ENCODE measurements at places on chromosomes 1 and 21.

DNA sequence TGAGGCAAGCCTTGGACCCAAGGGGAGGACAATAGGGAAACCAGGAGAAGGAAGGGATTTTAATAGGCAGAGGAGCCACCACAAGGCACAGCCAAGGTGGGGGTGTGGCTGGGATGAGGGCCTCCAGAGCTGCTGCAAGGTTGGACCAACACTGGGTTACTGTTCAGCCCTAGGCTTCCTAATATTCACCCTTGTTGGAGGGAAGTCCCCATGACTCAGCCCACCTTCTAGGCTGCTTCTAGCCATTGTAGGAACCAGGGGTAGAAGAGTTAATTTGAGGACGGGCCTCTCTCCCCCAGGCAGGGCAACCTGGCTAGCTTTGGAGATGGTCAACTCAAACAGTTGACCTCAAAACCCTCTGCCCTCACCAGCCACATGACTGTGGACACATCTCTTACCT lies 59.5 kb downstream of the KCNN3 start:
- no peak for DNase-seq

- no peak for DNase-seq
These were observed 484.8 kb downstream of the PTPRC start for GRCh38 chr1:199123615-199124014.

DNA sequence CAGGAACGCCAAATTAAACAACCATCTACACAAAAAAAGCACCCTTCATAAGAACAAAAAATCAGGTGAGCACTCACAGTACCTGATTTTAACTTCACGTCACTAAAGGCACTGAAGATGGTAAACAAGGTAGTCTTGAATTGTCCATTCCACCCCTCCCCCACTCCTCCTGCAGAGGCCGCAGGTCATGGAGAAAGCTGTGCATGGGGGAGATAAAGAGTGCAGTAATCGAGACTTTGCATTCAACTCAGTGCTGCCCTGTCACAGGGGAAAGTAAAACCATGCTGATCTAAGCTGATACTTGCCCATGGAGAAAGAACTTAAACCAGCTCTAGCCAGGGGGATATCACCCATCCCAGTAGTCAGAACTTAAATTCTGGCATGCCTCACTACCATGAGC lies 61.4 kb upstream of the LRIF1 start:
- no peak for DNase-seq

DNA sequence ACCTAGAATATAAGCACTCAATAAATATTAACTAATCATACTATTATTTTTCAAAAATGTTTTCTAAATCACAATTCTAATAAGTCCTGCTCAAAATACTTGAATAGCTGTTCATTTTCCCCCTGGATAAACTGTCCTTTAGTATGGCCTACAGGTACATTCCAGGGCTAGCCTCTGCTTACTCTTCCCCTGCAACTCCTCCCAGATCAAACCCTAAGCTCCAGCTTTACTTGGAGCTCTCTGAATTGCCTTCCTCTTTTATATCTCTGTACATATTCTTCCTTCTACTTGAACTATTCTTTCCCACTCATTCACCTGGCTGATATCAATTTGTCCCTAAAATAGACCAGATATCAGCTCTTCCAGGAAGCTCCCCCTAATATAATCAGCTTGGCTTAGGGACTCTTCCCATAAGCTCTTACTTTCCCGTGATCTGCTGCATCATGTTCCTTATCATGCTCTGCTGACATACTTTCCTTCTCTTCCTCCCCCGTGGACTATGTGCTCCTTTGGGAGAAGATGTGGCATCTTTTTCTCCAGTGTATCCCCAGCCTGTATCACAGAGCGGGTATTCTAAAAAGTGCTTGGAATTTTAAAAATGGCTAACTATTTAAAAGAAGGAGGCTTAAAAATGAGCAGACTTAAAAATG lies 43.1 kb upstream of the PIGC start:
- no peak for DNase-seq

GRCh38 chr1:54668567-54668966 lies 27.0 kb downstream of the MROH7 start:
- DNase-seq, result no peak

DNA sequence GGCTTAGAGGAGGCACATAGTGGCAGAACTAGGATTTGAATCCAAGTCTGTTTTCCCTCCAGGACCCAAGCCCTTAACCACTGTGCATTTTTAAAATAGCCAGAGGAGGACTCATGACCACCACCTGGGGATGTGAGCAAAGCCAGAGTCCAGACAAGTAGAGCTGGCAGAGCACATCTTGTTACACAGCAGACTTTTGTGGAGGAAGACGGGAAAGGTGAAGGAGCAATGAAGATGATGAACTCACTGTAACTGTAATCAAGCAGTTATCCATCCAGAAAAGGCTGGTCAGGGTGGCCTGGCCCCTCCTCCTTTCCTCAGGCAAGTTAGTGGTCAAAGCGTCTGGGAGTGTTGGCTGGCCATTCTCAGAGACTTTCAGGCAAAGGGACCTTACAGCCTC lies 50.9 kb downstream of the SLC44A3 start:
- DNase-seq, result no peak

DNA sequence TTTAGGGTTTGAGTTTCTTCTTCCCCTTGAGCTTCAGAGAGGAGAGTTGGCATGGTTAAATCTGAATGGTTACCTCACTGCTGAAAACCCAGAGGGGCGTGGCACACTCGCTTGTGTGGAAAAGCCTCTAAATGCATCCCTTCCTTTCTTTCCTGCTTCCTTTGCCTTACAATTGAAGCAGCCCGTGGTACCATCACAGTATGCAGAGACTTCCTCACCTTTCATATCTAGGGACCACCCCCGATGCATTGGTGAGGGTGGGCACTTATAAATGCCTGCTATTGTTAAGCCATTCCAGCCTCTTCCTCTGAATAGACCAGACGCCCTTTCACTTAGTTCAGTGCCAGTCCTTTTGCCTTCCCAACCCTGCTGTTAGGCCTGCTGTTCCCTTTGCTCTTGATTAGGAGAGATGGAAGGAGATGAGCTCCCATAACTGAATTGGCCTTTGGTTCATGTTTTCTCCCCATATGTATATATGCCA lies 21.9 kb upstream of the LAX1 start:
- no peak for DNase-seq

GRCh38 chr1:113812661-113813135 lies 422 bp upstream of the RSBN1 start:
- no peak for DNase-seq

- DNase-seq, result no peak
These were observed 450.3 kb upstream of the ZP4 start for GRCh38 chr1:238340989-238341388.

- DNase-seq, result no peak
These were observed 96.6 kb downstream of the RAVER2 start for GRCh38 chr1:64841330-64842065.

GRCh38 chr1:66599346-66599745 lies 65.4 kb downstream of the SGIP1 start:
- DNase-seq, result no peak

DNA sequence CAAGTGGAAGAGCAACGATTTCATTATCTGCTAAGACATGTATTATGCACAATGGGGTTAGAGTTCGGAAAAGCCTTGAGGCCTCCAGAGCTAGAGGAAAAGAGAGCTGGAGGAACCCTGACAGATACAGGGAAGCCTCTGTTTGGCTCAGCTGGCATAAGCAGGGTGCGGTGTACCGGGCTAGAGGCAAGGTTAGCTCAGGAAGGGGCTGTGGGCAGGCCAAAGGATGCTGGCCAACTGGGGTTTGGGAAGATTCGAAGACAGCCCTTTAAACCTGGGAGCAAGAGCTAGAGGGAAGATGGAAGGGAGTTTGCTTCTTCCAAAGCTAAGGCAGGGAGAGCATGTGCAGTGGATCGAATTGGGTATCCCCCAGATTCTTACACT lies 107.6 kb upstream of the TLR5 start:
- DNase-seq, result no peak

GRCh38 chr1:218525031-218525430 lies 179.9 kb downstream of the TGFB2 start:
- no peak for DNase-seq

DNA sequence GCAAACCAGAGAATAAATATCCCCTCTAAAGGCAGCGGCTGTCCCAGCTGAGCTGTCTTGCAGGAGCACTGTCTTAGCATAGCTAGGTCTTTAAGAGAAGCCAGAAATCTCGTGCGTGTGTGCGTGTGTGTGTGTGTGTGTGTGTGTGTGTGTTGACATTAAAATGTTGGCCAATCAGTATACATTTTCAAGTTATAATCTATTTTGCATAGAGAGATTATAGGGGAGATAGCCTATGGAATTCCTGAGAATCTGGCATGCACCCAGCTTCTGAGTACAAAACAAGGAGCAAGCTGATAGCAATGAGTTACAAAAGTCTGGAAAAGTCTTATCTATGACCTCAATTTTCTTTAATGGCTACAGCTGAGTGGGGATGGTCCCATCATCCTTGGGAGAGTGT lies 17.7 kb downstream of the METTL13 start:
- DNase-seq, result no peak

DNA sequence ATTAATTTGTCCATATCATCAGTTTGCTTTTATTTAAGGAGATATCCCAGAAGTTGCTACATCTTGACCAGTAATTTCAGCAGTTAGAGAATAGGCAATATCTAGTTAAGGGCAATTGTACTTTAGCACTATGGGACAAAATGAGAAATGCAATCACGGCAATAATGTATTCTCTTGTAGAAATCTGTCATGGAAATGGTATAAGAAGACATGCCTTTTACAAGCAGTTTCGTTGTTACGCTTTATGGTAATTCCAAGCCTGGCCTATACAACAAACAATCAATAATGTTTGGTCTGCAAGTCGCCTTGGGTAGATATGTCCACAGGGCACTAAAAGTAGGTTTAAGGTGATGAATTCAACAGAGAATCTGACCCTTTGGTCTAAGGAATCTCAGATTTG lies 1.2 kb upstream of the NOS1AP start:
- DNase-seq, result no peak

GRCh38 chr1:52904927-52905698 lies 16.4 kb downstream of the ECHDC2 start:
- DNase-seq, result no peak

GRCh38 chr1:109298666-109299557 lies 7.9 kb downstream of the MYBPHL start:
- no peak for DNase-seq

DNA sequence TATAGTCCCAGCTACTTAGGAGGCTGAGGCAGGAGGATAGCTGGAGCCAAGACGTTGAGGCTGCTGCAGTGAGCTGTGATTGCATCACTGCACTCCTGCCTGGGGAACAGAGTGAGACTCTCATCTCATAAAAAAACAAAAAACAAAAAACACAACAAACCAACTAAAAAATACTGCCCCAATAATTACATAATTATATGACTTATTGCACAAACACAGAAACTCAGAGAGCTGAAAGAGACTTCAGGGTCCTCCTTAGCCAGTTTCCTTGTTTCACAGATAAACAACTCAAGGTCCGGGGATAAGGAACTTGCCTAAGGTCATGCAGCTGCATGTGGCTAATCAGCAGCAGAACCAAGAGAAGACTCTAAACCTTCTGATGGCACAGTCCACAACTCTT lies 11.9 kb downstream of the EXTL2 start:
- no peak for DNase-seq

DNA sequence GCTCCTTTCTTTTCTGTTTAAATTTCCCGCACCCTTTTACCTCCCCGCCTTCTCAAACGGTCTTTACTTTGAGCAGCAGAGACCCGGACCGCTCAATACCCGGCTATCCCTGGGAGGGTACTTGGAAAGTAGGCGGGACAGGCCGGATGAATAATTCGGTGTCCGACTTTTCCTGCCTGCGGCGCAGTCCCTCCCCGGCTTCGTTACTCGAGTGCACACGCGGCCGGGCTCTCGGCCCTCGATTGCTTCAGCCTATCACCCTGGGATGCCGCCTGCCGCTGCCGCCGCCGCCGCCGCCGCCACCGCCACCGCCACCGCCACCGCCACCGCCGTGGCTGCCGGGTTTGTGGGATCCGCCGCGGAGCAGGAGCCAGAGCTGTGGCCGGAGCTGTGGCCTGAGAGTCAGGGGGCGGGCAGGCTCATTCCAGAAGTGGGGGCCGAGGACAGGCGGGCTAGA lies 382 bp upstream of the RASAL2 start:
- no peak for DNase-seq

- no peak for DNase-seq
These were observed 41.9 kb upstream of the SLC19A2 start for GRCh38 chr1:169527451-169528214.

GRCh38 chr1:214208460-214208859 lies 72.5 kb upstream of the SMYD2 start:
- no peak for DNase-seq

GRCh38 chr1:165703648-165704047 lies 5.3 kb upstream of the ALDH9A1 start:
- no peak for DNase-seq

DNA sequence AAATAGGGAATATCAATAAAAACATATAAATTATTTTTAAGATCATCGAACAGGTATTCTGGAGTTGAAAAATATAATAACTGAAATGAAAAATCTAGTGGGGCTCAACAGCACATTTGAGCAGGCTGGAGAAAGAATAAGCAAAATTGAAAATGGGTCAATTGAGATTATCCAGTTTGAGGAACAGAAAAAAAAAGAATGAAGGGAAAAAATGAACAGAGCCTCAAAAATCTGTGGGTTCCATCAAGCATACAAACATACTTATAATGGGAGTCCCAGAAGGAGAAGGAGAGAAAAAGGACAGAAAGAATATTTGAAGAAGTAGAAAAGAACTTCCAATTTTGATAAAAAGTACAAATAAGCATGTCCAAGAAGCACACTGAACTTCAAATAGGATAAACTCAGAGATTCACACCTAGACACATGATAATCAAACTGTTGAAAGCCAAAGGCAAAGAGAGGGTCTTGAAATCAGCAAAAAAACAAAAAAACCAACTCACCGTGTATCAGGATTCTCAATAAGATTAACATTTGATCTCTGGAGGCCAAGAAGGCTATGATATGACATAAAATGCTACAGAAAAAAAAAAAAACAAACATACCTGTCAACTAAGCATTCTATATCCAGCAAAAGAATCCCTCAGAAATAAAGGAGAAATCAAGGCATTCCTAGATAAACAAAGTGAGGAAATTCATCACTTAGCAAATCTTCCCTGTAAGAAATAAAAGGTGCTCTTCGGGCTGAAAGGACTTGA lies 5.4 kb upstream of the COQ8A start:
- DNase-seq, result no peak

DNA sequence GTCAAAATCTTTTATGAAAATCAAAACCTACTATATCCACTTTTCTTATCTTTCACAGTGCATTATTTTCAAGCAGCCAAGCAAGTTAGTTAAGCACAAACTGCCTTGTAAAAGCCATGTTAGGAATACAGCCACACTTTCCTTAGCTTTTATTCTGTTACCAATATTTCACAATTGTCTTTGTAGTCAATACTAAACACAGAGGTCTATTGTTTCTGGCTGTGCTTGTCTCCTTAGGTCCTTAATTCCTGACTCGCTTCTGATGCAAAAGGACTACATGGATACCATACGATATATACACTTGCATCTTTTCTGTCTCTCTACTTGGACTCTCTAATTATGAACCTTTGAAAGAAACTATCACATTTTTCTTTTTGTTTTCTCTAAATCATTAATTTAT lies 331.8 kb downstream of the NEGR1 start:
- no peak for DNase-seq

- DNase-seq, result no peak
These were observed 111.9 kb downstream of the PTPN14 start for GRCh38 chr1:214439352-214440119.

GRCh38 chr1:84376000-84376910 lies 22.0 kb upstream of the DNASE2B start:
- DNase-seq, result no peak

- DNase-seq, result no peak
These were observed 29.6 kb downstream of the NBPF3 start for GRCh38 chr1:21469581-21469980.

GRCh38 chr1:70667494-70668170 lies 256.6 kb downstream of the CTH start:
- DNase-seq, result no peak

- DNase-seq, result no peak
These were observed 452 bp downstream of the LEFTY2 start for GRCh38 chr1:225940385-225941151.
